Lung (tissue), 17 donors: ENCODE measurements at places on chromosomes 16 and 17. TPM values are rescaled to one million over a fixed set of nuclear protein-coding genes. Genes with fewer than 3 reads are reported as not detected.

DNA sequence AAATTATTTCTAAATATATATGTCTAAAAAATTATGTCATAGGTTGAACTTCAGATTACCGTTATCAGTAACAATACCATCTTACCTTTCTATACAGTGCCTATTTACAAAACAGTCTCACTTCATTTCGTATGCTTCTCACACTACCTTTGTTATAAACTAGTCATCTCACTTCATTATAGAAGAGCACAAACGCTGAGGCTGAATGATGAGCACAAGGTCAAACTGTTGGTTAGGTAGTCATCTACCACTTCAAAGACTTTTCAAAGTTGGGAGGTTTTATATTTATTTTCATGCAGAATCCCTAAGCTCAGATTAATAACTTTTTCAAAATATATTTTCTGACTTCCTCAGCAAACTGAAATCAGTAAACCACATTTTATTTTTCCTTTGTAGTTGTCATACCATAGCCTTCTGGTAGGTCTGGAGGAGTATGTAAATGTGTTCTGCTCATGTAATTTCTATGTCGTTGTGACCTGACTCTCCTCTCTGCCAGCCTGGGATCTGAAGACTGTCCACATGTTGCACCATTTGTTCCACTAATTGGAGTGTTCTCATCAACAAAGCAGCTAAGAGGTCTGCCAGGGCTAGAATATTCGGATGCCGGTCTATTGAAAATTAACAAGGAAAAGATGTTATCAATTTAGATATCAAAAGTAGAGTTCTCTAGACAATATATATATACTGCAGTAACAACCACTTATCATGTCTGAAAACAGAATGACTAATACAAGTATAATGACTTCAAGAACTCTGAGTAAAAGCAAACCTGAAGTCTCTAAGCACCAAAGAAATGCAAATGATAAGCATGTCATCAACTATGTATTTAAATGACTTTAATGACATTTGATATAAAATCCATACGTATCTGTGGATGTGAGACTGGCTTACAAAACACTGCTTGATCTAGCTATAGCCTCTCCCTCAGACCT is 73.9 kb downstream of the CEP95 start:
- no peak overlapping the region for H3K27ac ChIP-seq
- H3K4me3 ChIP-seq: no peak overlapping the region
- H3K27me3 ChIP-seq: no peaks in the 10 kb centered on the region

DNA sequence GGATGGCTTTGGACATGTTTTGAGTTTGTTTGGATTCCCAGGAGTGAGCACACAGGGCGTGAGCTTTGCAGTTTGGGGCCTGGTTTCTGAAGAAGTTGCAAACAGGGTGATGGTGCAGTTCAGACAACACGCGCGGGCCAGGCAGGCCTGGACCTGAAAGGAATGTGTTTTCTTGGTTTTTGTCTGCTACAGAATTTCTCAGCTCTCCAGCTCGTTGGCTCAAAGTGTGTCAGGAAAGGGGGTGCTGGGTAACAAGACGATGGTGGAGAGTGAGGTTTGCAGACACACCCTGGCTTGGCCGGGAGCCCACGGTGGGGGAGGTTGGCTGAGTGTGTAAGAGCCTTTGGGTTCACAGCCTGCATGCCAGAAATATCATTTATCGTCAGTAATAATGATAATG is 82.3 kb downstream of the CMIP start:
- DNase-seq: peak; percentile 64
- H3K36me3 ChIP-seq: no peaks in the 10 kb centered on the region
- H3K27me3 ChIP-seq: no peaks in the 10 kb centered on the region

- H3K27me3 ChIP-seq: no peaks in the 10 kb centered on the region
- DNase-seq: peak; percentile 55
- peaks cover 42% of the 10 kb centered on the region for H3K36me3 ChIP-seq
- H3K4me3 ChIP-seq: no peak overlapping the region
- H3K27ac ChIP-seq: peak overlapping the region; percentile 17
Observed at GRCh38 chr16:8850279-8850885, 18.4 kb downstream of the CARHSP1 start.

DNA sequence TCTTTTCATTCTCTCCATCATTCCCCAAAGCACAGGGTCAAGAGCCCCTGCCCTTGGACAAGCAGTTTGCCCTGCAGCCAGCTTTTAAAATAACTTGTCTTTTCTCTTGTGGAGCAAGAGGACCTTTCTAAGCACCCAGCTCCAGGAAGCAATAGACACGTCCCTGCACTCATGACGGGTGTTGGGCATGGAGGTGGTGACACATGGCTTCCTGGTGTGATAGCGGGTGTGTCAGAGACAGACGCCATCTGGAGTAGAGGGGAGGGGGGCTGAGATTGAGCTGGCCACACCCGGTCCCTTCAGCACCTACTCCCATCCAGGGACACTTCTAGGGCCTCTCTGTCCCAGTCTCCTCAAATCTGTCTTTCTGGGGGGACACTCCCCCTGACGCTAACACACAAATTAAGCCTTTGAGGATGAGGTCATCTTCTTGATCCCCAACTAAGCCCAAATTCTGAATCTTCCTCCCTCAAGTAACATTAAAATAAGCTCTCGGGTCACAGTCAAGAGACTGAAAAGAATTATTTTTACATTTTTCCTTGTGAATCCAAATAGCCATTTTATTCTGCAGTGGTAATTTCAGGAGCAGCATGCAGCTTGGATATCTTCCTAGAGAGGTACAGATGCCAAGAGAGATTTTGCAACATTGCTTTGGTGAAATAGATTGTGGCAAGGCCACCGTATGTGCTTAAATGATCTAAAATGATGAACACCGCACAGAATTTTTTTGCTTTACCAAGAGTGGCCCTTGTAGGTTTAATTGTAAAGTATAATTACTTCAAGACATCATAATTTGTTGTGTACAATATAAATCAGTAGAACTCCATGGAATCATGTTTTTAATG is 216.6 kb upstream of the IRX3 start:
- H3K36me3 ChIP-seq: no peaks in the 10 kb centered on the region
- H3K4me3 ChIP-seq: no peak overlapping the region
- DNase-seq: peak; percentile 78

DNA sequence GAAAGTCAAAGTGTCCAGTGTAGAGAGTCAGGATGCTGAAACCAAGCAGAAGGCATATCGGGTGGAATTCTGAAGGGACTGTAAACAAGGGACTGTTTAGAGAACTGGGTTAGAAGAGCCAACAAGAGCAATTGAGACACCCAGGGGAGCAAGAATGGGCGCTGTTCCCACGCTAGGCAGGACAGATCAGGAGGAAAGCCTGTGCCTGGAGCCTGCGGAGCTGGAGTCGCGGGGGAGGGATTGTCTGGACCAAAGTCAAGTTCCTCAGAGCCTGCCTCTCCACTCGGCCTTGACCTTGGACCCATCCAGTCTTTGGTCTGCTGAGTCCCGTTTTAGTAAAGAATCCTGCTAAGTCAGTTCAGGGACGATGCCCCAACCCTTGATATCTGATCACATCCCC is 14.7 kb upstream of the KLHL36 start:
- H3K36me3 ChIP-seq: no peaks in the 10 kb centered on the region
- H3K27ac ChIP-seq: no peak overlapping the region
- no peak overlapping the region for H3K4me3 ChIP-seq
- H3K4me1 ChIP-seq: peaks cover 4% of the 10 kb centered on the region
- DNase-seq: peak; percentile 69
- no peaks in the 10 kb centered on the region for H3K27me3 ChIP-seq

DNA sequence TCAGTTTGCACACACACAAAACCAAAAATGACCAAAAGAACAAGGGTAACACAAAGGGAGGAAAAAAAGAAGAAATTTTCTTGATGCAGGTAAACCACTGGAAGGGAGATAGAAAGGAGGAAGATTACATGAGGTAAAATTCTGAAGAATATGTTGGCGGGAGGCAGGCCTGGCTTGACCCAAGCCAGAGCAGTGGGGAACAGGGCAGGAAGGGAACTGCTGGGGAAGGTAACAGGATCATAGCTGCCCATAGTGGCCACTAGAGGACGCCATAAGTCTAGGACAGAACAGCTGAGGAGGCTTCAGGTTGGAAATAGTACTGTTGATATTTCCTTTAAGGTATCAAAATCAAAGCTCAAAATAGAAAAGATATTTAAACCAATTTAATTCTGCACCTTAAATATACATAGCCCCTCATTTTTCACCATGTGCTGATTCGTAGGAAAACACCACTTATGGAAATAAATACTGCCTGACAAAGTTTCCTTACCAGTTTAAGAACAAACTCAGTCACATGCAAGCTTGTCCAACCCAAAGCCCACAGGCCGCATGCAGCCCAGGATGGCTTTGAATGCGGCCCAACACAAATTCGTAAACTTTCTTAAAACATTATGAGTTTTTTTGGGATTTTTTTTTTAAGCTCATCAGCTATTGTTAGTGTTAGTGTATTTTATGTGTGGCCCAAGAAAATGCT is 15.5 kb downstream of the VPS35 start:
- H3K4me3 ChIP-seq: no peak overlapping the region
- H3K4me1 ChIP-seq: no peaks in the 10 kb centered on the region
- H3K27me3 ChIP-seq: no peaks in the 10 kb centered on the region
- H3K36me3 ChIP-seq: peaks cover 62% of the 10 kb centered on the region
- no peak overlapping the region for H3K27ac ChIP-seq

Gene CCL11
- total RNA-seq: 0.18 TPM

Gene ARHGDIG
- not detected for total RNA-seq

Gene FADS6
- total RNA-seq: not detected

DNA sequence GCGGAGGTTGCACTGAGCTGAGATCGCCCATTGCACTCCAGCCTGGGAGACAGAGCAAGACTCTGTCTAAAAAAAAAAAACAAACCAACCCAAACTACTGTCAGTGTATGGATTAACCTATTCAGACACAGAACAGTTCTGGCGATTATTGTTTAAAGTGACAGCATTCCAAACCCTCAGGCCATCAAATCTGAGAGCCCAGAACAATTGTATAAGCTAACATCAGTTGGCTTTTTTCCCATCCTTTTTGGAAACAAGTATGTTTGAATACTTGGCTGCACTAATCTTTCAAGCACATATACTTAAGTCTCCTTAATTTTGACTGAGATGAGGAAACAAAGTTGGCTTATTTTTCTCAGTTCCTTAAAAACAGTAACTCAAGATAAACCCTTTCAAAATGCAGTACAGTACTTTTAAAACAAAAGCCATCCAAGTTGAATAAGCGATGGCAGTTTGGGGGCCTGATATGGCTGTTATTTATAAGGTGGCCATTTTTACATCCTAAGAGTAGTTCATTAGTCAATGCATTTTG is 1.4 kb downstream of the ZSWIM7 start:
- H3K36me3 ChIP-seq: peaks cover 7% of the 10 kb centered on the region
- H3K4me3 ChIP-seq: no peak overlapping the region
